ENCODE measurements at places on chromosomes 3 and 15.

- H3K4me3 ChIP-seq, result no peak overlapping the region
- H3K4me1 ChIP-seq, result no peaks in the 10 kb centered on the region
- no peak for DNase-seq
- no peaks in the 10 kb centered on the region for H3K27me3 ChIP-seq
- H3K27ac ChIP-seq, result no peak overlapping the region
Observed at GRCh38 chr3:79200456-79200855, 567.3 kb downstream of the ROBO1 start.

GRCh38 chr15:34613301-34613700, 29.9 kb upstream of the GOLGA8B start:
- no peak for DNase-seq
- peaks cover 20% of the 10 kb centered on the region for H3K4me1 ChIP-seq
- no peak overlapping the region for H3K27ac ChIP-seq

GRCh38 chr3:139234491-139234890, 109.3 kb upstream of the MRPS22 start:
- peaks cover 4% of the 10 kb centered on the region for H3K27me3 ChIP-seq
- H3K36me3 ChIP-seq, result no peaks in the 10 kb centered on the region
- no peak for DNase-seq
- no peak overlapping the region for H3K4me3 ChIP-seq

GRCh38 chr15:83105440-83105839, 2.0 kb upstream of the TM6SF1 start:
- H3K4me3 ChIP-seq, result no peak overlapping the region
- H3K27me3 ChIP-seq, result peaks cover 9% of the 10 kb centered on the region
- H3K27ac ChIP-seq, result no peak overlapping the region
- H3K36me3 ChIP-seq, result no peaks in the 10 kb centered on the region
- DNase-seq, result no peak

DNA sequence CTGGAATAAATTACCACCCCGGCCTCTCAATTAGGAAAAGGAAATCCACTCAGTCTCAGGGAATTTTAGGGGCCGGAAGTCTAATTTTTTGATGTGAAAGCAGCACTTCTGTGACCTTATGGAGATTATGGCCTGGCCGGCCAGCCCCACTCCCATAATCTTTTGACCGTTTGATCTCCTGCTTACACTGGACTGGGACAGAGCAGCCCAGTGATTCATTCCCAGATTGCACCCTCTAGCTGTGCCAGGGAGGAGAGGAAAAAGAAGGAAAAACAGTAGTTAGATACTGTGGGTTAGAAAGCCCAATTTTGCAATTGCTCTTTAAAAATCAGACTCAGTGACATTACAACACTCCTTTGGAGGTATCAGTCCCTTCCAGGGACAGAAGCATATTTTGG, 32.4 kb downstream of the GJD2 start:
- DNase-seq, result no peak
- H3K4me3 ChIP-seq, result peak overlapping the region; percentile 43
- H3K36me3 ChIP-seq, result no peaks in the 10 kb centered on the region
- no peaks in the 10 kb centered on the region for H3K27me3 ChIP-seq

DNA sequence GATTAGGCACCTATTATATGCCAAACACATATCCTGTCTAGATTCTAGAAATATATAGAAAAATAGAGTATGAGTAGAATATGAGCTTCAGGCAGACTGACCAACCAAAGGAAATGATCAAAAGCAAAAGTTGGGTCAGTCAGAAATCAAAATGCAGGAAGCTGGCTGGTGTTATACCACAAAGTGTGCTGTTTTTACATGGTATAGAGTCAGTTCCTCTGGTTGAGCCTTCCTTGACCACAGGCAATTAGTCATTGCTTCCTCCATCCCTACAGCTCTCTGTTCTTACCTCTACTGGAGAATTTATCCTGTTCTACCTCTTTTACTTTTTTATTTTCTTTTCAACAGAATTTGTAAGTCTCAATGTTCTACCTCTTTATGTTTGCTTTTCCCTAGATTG, 149.8 kb downstream of the TMCO5A start:
- H3K27ac ChIP-seq, result no peak overlapping the region
- H3K36me3 ChIP-seq, result no peaks in the 10 kb centered on the region
- DNase-seq, result no peak
- H3K4me3 ChIP-seq, result no peak overlapping the region
- peaks cover 16% of the 10 kb centered on the region for H3K4me1 ChIP-seq
- H3K27me3 ChIP-seq, result no peaks in the 10 kb centered on the region

DNA sequence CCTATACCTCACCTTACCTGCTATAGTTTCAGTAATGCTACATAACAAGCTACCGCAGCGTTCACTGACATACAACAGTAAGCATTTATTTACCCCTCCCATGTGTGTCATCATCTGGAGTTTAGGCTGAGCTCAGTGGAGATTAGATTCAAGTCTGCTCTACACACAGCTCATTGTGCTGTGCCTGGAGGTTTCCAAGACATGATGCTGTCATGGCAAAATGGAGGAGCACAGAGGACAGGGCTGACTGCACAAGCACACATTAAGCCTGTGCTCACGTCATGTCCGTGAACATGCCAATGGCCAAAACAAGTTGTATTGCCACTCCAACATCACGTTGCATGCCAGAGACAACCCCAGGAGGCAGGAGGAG, 333.8 kb upstream of the TRIM42 start:
- DNase-seq, result no peak
- no peaks in the 10 kb centered on the region for H3K36me3 ChIP-seq
- H3K4me3 ChIP-seq, result no peak overlapping the region
- H3K27me3 ChIP-seq, result no peaks in the 10 kb centered on the region
- no peaks in the 10 kb centered on the region for H3K4me1 ChIP-seq

GRCh38 chr15:20643829-20644425, 102.3 kb upstream of the GOLGA6L6 start:
- H3K4me3 ChIP-seq, result no peak overlapping the region
- H3K27ac ChIP-seq, result no peak overlapping the region
- no peaks in the 10 kb centered on the region for H3K36me3 ChIP-seq
- DNase-seq, result no peak
- peaks cover 32% of the 10 kb centered on the region for H3K27me3 ChIP-seq
- no peaks in the 10 kb centered on the region for H3K4me1 ChIP-seq

DNA sequence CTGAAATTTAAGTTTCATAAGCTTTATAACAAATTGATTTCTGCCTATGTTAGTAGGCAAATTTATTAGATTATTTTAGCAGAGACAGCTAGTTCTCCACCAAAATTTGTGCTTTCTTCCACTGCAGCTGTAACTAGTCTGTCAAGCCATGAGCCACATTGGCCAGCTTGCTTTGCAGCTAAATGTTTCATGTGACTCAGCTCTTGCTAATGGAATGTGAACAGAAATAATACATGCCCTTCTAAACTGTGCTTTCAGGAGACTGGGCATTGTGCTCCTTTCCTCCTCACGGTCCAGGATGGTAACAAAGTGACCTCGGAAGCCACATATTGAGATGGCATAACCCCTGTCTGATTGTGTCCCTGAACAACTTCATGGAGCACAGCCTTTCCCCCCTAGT, 51.3 kb upstream of the KPNA4 start:
- peaks cover 9% of the 10 kb centered on the region for H3K4me1 ChIP-seq
- no peak for DNase-seq
- H3K27me3 ChIP-seq, result no peaks in the 10 kb centered on the region
- H3K27ac ChIP-seq, result peak overlapping the region; percentile 49

DNA sequence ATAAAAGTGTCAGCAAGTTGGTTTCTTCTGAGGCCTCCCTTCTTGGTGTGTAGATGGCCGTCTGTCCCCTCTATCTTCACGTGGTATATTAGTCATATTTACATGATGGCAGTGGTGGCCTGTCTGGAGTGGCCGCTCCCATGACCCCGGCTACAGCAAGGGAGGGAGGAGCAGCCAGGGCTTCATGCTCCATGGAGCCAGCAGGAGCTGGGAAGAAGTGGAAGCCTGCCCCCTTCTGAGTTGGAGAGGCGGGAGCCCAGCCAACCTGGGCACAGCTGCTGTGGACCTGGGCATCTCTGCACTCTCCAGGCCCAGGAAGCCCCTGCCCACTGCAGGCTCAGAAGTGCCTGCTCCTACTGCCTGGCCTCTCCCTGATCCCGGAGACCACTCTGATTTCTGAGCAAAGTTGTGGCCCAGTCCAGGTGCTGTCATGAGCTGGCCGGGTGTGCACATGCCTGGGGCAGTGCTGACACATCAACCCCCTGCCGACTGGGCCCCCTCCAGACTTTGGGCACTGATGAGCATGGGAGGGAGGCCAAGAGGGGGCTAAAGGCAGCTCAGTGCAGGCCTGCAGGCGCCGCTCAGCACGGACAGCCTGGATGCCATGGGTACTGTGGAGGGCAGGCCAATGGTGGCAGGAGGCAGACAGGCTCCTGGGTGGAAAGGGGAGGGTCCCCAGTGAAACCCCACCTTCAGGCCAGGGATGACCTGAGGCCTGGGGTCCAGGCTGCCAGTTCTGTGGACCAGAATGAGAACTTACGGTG, 84.8 kb downstream of the SERPINI1 start:
- peaks cover 4% of the 10 kb centered on the region for H3K4me1 ChIP-seq
- no peaks in the 10 kb centered on the region for H3K36me3 ChIP-seq
- H3K4me3 ChIP-seq, result no peak overlapping the region
- no peaks in the 10 kb centered on the region for H3K27me3 ChIP-seq

DNA sequence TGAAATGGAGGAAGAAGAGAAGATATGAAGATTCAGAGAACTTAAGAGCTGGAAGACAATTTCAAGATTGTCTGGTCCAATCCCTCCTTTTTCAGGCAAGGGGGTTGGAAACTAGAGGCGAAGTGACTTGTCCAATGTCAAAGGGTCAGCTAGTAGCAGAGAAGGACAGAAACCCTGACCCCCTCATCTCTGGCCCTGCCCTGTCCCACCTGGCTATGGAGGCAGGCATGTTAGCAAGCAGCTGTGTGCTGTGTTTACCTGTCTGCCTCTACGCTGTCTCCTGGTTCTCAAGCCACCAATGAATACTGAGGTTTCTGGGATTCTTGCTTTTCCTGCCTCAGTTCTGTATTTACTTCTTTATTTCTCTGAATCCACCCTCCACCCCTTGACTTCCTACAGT, 342 bp downstream of the TGM5 start:
- H3K27ac ChIP-seq, result no peak overlapping the region
- peaks cover 32% of the 10 kb centered on the region for H3K27me3 ChIP-seq
- H3K4me3 ChIP-seq, result no peak overlapping the region
- no peak for DNase-seq

GRCh38 chr3:73608456-73609314, 16.1 kb downstream of the PDZRN3 start:
- H3K36me3 ChIP-seq, result peaks cover 3% of the 10 kb centered on the region
- peak overlapping the region; percentile 96 for H3K27ac ChIP-seq
- peak overlapping the region; percentile 17 for H3K4me3 ChIP-seq
- H3K4me1 ChIP-seq, result peaks cover 86% of the 10 kb centered on the region

DNA sequence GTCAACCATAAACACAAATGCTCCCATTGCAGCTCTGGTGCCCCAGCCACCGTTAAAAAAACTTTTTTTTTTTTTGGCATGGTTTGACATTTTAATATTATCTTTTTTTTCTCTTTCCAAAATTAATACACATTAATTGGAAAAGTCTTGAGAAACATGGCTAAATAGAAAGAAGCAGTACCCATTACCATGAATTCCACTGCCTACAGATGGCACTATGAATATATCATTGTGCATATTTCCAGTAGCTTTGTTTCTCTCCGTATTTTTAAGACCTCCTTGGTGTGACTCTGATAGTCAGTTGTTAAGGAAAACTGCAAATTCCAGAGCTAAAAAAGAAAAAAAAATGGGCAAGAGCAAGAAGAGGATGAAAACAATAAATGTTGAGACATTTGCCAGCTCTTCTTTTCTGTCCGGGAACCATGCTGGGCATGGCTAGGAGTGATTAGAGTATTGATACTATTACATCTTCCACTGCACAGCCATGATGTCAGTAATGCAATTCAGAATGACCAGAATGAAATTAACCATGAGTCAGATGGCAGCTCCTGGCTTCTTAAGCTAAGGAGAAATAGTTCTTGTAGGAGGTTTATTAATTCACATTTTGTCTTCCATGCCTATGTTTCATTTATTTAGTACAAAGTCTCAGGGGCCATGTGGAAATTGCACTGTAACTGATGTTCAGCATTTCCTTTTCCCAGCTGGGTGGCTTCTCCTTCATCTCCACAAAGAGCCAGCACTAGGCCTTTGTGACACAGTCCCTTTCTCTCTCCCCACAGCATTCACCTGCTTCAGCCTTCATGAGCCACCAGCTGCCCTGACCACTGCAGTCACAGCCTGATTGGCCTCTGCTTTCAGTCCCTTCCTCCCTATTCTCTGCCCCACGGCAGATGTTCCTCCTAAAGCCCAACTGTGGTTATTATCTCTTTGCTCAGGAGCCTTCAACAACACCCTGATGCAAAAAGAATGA, 31.8 kb downstream of the SLC7A14 start:
- H3K4me1 ChIP-seq, result no peaks in the 10 kb centered on the region

DNA sequence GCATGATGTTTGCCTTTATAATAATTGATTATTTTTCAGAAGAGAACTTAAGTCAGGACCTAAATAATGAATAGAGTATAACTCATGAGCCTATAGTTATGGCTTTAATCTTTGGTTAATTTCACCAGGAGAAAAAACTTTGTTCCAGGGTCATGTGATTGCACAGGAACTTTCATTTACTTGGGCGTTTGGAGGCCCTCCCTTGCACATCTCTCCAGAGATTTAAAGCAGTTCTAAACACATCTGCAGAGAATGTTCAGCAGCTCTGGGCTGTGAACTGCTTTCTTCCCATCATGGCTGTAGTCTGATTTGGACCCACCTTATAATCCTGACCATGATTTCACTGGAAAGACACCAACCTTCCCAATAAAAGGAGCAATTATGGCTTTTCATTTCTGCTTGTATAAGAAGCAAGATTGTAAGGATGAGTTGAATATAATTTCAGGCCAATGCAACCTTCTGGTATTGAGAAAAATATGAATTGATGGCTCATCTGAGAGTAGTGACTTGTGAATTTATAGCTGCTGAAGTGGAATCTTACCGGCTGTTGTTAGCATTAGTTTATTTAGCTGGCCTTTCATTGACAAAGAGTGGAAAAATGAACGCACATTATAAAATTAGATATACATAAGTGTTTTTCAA, 80.9 kb upstream of the PRTG start:
- H3K27ac ChIP-seq, result peak overlapping the region; percentile 62
- no peak overlapping the region for H3K4me3 ChIP-seq
